ENCODE measurements at places on chromosomes 2 and 18.

GRCh38 chr2:32342801-32343200 lies 14.0 kb upstream of the BIRC6 start:
- DNase-seq: no peak

DNA sequence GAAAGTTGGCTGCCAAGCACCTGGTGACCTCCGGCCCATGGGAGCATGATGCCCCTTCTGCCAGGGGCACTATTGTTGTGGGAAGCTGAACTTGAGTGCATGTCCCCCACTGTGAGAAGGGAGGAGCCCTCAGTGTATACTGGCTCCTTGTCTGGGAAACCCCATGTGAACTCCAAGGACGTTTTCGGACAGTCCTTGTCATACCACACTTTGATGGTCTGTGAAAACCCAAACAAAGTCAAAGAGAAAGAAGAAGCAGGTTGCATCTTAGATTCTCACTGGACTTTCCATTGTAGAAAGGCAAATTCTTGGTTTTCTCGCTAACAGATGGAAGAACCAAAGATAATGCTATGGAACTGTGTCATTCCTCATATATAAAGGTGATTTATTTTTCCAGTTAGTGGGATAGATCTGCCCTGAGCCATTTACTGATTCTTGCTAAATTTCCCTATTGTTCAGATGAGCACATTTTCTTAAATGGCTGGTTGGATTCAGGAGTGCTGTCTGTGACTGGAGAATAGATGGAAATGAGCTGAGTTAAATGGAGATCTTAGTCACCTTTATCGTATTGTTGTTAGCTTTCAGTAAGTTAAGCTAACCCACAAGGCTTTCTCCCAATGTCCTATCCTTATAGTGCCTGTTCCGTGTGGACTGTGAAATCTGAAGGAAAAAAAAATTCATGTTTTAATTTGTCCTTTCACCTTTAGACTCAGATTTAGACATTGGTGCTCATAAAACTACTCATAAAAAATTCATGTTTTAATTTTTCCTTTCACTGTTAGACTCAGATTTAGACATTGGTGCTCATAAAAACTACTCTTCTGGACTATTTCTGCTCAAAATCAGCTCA lies 166.6 kb downstream of the ACTR3 start:
- no peak for DNase-seq

DNA sequence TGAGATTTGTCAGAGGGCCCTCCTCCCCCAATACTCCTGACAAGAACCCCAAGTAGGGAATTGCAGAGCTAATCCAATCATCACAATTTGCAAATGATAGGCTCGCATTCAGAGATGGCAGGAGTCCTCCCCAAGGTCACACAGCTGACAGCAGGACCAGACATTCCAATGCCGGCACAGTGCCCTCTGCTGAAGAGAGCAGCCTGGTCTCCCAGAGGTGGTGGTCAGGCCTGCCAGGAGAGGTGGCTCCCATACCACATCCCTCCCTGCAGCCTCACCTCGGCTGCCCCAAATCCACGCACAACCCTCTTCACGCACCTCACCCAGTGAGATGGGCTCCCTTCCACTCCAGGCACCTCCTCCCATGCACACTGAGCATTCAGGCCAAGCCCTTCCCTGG lies 25.4 kb downstream of the EN1 start:
- no peak for DNase-seq

GRCh38 chr2:19932928-19933327 lies 31.1 kb upstream of the TTC32 start:
- no peak for DNase-seq

DNA sequence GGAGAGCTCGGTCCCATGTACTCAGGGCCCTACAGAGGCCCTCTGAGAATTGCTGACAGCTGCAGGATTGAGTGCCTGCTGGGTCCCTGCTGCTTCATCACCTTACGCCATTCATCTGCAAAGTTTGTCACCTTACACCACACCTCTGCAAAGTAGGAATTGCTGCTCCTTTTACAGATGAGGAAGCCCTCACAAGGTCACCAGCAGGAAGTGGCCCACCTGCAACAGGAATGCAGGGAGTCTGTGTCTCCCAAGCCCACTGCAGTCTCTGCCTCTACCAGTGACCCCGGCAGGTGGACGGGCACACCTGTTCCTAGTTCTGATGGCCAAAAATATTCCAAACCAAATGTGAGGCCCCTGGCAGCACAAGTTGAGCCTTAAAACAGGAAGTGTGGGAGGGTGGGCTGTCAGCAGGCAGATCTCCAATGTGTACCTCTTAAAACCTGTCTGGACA lies 441.4 kb downstream of the NBAS start:
- no peak for DNase-seq

DNA sequence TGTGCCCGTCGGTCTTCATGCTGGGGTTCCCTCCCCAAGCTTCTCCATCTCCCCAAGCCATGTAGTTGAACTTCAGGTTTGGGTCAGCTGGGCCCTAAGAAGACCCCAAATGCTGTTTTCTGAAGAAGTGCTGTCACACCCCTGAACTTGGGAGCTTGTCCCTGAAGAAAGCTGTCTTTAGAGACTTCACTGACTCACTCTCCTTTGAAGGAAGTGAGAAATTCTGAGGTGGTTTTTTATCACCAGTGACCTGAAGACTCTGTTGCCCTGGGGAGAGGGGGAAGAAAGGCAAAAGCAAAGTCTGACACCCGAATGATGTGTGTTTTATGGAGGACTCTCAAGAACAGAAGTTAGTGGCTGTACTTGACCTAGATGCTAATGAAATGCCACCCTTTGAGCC lies 83.6 kb upstream of the BCL2L11 start:
- no peak for DNase-seq

GRCh38 chr2:197677483-197677882 lies 2.1 kb upstream of the RFTN2 start:
- DNase-seq: no peak

- DNase-seq: no peak
These were observed at the start of gene GULP1 for GRCh38 chr2:188291617-188292347. Gene GULP1 (plus strand): TSS chr2:188291874. CDS start chr2:188477703, 185,829 bp downstream.

Measured in GM12864 (cell line).